ENCODE measurements at places on chromosomes 1 and 21.

DNA sequence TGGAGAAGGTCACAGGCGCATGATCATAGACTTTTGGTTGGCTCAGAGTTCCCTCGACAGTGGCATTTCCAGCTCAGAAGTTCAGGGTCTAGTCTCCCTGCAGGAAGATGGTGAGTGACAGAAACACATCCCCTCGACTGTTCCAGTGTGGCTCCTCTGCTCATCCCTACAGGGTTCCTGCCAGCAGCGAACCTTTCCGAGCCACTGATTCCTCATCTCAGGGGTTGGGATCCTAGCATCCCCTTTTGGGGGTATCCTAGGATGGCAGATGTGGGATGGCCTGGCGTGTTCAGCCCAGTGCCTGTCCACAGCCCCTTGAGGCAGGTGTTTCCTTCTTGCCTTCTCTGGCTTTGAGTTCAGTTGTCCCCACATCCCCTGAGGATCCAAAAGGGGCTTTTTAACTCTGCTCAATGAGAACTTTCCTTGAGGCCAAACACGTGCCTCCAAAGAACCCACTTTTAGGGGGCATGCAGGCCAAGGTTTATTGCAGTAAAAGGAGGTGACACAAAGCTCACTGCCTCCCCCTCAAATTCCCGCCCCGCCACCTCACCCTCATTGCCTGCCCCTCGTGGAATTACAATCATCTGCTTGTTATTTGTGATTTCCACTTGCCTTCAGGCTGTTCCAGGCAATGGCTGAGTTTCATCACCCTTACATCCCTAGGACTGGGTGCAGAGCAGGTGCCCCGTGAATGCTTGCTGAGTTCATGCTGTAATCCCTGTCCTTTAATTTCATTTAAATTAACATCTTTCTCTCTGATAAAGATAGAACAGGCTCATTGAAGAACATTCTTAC lies 440.7 kb downstream of the CAMTA1 start:
- DNase-seq, result no peak

DNA sequence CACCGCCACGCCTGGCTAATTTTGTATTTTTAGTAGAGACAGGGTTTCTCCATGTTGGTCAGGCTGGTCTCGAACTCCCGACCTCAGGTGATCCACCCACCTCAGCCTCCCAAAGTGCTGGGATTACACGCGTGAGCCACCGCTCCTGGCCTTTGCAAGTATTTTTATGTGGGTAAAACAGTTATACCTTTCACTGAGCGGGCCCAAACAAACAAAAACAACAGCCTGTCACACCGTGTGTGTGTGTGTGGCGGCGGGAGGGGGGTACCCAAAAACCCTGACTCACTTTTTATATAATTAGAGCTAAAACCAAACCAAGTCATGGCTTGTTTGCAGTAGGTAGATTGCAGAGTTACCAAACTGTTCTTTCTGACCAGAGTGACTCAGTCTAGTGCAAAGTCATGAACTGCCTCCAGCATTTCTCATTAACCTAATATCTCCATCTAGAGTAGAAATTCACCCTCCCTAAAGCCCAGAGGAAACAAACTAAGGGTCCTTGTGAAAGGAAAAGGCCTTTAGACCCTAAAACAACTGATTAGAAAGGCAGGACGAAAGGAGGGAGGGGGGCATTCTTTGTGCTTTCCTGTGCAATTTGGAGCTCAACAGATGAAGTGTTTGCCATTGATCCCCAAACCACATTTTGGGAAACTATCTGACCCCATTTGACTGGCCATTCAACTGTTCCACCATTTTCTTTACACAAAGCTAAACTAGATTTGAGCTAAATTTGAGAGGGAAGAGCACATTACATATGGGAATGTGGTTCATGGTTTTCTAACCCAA lies 181.0 kb downstream of the DHRS3 start:
- DNase-seq, result no peak

DNA sequence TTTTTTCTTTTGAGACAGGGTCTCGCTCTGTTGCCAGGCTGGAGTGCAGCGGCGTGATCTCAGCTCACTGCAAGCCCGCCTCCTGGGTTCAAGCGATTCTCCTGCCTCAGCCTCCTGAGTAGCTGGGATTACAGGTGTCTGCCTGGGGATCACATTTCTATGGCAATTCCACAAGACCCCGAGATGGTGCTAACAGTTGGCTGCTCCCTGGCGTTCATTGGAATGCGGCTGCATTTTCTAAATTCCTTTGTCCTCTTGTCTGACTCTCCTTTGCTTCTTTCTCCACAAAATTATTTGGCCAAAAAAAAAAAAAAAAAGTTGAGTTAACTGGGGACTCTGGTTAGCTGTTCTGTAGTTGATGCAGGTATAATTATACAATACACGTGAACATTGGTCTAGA lies 176.4 kb downstream of the ETS2 start:
- no peak for DNase-seq

DNA sequence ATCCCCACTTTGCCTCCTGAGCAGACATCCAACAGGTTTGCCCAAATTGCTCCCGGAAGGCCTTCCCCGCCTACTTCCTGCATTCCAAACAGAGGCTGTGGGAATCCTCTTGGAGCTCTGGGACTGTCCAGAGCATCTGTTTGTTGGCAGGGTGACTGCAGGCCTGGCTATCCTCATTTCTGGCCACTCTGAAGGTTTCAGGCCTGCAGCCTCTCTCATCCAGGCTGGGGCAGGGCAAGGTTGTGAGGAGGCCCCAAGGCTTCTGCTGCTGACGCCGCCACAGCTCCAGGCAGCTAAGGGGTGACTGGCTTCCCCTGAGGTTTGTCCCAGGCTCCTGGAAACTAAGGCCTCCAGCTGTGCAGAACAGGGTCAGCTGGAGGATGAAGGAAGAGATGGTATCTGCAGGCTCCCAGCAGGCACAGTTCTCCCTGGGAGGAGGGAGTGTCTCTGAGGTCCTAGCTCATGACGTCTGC lies 11.3 kb downstream of the CDK18 start:
- DNase-seq, result no peak

DNA sequence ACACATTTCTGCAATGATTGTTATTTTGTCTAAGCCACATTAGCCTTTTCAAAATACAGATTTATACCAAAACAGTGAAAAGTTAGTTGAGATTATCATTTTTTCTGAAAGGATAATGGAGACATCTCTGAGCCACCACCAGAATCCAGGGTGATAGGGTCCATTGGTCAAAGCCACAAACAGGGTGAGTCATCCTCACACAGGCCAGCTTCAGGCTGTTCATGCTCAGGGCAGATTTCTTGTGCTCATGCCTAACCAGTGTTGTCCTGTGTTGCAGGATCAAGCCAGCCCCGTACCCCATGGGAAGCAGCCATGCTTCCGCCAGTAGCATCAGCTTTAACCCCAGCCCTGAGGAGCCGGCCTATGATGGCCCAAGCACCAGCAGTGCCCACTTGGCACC lies 13.4 kb downstream of the ELOA start:
- DNase-seq, result no peak

All from Jurkat, Clone E6-1 (cell line).